ENCODE measurements at places on chromosomes 16 and 17.

DNA sequence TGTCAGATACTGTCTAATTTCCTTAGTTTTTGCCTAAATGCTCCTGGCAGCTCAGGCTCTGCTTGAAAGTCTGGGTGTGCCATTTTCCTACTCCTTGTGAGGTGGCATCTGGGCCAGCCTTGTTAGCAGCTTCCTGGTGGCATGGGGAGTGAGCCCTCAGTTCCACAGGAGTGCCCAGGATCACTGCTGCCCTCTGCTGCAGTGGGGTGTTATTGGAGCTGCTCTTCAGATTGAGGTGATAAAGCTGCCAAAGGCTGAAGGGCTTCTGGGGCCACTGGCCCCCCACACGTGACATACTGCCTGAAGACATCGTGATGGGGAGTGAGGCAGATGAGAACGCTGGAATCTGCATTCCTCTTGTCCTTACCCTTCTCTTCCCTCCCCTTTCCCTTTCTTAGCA, 27.4 kb downstream of the CEP95 start:
- peak; percentile 24 for DNase-seq

DNA sequence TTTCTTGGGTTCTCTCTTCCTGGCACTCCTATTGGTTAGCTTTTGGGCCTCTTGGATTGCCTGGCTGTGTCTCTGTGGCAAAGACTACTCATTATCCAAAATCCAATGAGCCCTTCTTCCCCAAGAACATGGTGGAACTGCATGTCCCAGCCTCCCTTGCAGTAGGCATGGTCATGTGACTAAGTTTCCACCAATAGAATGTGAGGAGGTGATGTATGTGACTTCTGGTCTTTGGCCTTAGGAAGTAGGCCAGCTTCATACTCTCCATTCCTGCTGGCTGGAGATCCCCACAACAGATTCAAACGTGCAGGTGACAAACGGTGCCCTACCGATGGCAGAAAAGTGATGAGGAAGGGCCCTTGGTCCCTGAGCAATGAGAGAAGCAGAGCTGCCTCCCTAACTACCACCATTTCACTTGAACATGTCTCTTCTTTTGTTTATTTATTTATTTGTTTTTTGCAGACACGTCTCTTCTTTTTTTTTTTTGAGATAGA, 17.3 kb upstream of the SPN start:
- peak; percentile 35 for DNase-seq

DNA sequence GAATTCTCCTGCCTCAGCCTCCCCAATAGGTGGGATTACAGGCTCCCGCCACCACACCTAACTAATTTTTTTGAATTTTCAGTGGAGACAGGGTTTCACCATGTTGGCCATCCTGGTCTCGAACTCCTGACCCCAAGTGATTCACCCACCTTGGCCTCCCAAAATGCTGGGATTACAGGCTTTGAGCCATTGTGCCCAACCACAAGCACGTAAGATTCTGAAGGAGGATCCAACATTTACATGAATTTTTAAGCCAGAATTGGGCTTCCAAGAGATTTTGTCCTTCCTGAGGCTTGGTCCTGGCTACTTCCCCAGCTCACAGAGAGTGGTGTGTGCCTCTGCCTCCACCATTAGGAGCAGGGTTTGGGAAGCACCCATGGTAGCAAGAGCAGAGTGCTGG, 11.1 kb downstream of the G6PC3 start:
- DNase-seq: no peak

GRCh38 chr16:24440306-24440705, 99.1 kb upstream of the RBBP6 start:
- no peak for DNase-seq

GRCh38 chr17:81927152-81927652, 333 bp downstream of the MAFG start:
- DNase-seq: no peak

- no peak for DNase-seq
These were observed 24.5 kb downstream of the NDUFAF8 start for GRCh38 chr17:81263371-81264181.

DNA sequence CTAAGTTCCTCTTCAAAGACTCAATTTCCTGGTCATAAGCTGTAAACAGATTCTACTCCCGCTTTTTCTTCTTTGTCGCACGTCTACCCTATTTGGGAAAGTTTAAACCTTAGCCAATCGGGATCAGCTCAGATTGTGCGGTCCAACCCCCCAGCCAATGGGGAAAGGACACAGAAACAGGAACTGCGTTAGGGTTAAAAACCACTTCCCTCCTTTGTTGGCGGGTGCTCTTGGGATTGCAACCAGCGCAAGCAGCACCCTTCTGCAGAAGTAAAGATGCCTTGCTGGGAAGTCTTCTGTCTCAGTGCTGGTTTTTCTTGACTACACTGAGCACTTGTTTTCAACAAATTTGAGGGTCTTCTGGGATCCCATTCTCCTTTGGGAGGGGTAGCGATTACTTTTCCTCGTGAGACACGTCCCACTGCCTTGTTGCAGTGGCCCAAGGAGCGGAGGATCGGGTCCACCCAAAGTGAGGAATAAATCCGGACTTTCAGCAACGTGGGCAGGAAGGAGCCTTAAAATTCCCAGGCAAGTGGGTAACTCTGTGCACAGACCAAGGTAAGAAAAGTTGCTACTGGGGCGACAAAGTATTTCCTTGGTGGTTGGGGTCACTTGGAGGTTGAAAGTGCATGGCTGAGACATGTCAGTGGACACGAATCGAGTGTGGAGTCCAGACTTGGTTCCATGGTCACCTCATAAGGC, 1.0 kb upstream of the YPEL3 start:
- peak; percentile 21 for DNase-seq

- DNase-seq: no peak
These were observed 28.1 kb downstream of the USP32 start for GRCh38 chr17:60363700-60364405.

DNA sequence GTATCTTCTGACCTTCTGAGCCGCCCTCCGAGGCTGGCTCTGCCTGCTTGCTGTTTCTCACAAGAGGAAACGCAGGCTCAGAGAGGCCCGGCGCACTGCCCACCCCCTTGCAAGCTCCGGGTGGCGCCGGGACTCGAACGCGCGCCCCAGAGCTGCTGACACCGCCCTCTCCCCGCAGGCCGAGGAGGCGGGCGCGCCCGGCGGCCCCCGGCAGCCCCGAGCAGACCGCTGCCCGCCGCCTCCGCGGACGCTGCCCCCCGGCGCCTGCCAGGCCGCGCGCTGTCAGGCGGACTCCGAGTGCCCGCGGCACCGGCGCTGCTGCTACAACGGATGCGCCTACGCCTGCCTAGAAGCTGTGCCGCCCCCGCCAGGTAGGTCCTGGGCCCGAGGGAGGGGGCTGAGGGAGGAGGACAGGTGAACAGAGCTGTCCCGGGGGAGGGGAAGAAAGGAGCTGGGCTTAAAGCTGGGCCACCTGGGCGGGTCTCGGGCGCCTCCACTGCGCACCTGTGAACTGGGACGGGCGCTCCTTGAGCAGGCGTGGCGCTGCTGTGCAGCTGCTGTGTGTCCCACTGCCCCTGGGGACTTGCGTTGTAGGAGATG, 18.2 kb downstream of the WFDC1 start:
- DNase-seq: no peak

DNA sequence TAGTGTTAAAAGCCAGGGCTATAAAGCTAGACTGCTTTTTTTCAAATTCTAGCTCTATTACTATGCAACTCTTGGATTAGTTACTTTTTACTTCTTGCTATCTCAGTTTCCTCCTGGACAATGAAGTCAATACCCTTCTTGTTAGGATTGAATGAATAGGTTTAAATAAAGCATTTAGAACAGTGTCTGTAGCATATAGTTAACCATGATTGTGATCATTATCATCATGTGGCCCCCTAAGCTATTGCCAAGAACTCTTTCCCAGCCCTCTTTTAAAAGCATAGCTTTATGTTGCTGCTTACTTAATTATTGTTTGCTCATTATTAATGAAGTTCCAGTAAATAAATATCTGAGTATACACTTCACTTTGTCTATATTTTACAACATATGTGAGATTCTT, 4.5 kb downstream of the VMP1 start:
- no peak for DNase-seq

All from activated naive CD4-positive, alpha-beta T cell treated with anti-CD3 and anti-CD28 coated beads for 36 hours (primary cell).